Stimulated activated CD4-positive, alpha-beta T cell treated with anti-CD3 and anti-CD28 coated beads, TNF-alpha, amount 100 ng/mL, for 1 hour (primary cell): ENCODE measurements at places on chromosomes 5 and 9.

- no peak for DNase-seq
Measured at GRCh38 chr5:16049761-16050160, 129.8 kb downstream of the MARCHF11 start.

- DNase-seq, result no peak
Measured at GRCh38 chr5:16561660-16562059, 55.1 kb downstream of the RETREG1 start.

DNA sequence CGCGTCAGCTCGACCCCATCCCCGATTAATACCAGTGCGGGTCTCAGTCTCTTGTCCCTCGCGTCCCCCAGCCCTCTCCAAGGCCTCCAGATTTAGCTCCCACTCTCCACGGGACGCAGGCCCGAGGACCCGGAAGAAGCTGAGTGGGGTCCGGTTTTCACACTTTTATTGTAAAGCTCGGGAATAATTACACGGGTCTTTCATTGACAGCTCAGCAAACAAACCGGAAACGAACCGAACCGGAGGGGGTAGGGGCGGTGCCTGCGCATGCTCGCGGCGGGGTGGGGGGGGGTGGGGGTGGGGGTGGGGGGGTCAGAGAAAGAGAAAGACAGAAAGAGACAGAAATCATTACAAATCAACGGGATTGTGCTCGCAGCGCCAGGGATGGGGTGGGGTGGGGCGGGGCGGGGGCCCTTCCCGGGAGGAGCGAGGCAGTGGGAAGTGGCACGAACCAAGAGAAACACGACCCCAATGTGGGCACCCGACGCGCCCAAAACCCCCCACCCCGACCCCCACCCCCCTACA lies 27.9 kb downstream of the PCDH1 start:
- DNase-seq, result no peak

DNA sequence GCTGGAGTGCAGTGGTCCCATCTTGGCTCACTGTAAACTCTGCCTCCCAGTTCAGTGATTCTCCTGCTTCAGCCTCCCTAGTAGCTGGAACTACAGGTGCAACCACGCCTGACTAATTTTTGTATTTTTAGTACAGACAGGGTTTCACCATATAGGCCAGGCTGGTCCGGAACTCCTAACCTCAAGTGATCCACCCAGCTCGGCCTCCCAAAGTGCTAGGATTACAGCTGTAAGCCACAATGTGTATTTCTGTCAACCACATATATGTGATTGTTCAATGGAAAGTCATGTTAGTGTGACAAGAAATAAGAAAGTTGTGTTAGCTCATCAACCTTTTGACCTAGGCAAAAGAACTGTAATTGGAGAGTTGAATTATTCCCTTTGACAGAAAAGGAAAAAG lies 677.1 kb upstream of the CHD1 start:
- DNase-seq, result no peak

DNA sequence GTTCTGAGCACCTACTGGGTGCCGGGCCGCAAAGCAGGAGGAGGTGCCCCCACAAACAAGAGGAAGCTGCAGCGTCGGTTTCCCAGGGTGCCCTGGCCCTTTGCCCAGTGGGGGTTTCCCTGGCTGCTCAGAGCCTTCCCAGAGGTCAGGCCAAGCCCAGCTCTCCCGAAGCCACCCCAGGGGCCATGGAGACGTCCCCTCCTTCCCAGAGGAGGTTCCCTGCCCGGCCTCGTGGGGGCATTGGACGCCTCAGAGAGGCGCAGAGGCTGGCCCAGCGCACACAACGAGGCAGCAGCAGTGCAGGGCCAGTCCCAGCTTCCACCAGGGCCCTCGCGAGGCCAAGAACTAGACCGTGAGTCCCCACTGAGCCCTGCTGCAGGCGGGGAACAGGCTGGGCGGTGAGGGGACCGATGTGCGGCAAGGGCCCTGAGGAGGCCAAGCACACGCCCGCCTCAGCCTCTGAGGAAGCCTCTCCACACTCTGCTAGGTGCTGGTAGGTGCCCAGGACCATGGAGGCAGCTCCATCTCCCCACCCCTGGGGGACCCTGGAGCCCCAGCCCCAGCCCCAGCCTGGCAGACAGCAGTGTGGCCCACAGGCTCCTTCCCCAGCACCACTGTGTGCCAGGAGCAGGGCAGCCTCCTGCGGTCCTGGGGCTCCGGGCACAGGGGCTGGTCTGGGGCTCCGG lies 7.0 kb downstream of the DIPK1B start:
- no peak for DNase-seq

DNA sequence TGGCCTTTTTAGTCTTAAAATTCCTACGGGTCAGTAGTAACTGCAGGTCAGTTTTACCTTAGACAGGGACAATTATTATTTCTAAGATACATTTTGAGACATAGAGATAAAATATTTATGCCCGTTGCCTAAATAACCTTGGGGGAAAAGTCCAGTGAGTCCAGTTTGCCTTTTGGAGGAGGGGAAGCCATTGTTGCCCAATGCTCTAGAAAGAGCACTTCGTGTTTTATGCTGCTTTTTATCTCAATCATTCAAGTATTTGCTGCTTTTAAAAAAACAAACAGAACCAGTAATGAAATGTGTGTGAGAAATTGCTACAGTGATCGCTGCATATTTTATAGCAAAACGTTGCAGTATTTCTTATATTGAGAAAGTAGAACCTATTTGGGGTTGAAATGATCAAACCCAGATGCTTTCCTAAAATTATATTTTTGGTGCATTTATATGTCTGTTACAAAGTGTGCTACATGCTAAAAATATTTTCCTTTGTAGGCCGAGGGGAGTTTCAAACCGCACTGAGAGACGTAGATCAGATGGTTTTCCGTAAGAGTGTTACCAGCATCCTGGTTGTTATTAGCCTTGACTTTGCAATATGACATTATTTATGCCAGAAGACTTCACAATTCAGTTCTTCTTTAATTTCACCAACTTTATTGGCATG lies 266.8 kb downstream of the AOPEP start:
- DNase-seq, result no peak

- no peak for DNase-seq
Measured at GRCh38 chr5:65790371-65791163, 68.6 kb downstream of the NLN start.

- DNase-seq, result no peak
Measured at GRCh38 chr5:170336065-170336464, 38.5 kb upstream of the LCP2 start.

DNA sequence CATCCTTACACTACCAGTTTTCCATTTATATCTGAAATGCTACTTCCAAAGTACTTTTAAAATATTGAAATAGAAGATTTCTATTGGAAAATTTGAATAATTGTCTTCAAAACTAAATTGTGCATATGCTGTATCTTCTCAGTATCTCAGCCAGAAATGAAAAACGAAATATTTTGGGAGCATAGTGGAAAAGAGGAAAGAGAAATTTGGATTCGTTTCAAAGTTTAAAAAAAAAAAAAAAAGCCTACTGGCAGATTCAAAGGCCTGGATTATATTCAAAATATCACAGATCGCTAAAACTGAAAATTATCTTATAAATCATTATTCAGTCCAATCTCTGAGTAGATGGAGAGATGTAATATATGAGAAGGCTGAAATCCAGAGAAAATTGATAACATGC lies 440.7 kb downstream of the TAF11L14 start:
- no peak for DNase-seq

GRCh38 chr5:36199620-36200019 lies 42.1 kb downstream of the NADK2 start:
- no peak for DNase-seq

- no peak for DNase-seq
Measured at GRCh38 chr9:18920141-18921084, 112.6 kb downstream of the SAXO1 start.

DNA sequence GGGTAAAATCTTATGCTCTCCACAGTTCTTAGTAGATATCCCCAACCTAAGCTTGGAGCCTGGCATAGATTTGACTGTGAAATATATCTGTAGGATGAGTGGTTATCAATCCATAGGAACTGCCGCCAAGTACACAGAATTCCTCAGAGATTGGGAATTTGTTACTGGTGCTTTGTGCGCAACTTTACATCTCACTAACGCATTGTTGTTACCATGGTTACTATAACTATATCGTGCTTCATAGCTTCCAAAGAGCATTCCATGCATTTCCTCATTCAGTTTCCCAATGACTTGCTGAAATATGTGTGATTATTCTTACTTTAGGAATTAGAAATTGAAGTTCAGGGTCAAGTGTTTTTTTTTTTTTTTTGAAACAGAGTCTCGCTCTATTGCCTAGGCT lies 9.5 kb upstream of the GGTA1 start:
- DNase-seq, result no peak

- no peak for DNase-seq
Measured at GRCh38 chr5:38500573-38501260, 55.7 kb downstream of the LIFR start.

DNA sequence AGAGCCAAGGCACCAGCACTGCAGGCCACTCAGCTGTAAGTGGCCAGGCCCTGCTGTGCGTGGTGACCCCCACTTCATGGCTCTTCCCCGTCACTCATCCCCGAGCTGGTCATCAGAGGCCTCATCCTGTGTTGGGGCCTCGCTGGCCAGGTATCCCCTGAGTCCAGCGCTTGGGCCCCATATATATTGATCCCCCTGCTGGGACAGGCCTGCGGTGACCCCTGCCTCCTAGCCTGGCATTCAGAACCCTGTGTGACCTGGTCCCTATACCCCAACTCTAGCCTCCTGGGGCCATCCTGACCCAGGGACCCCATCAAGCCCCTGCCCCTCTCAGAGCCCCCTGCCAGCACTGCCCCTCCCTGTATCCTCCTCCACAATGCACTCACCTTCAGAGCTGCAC lies 12.7 kb downstream of the GBGT1 start:
- no peak for DNase-seq

DNA sequence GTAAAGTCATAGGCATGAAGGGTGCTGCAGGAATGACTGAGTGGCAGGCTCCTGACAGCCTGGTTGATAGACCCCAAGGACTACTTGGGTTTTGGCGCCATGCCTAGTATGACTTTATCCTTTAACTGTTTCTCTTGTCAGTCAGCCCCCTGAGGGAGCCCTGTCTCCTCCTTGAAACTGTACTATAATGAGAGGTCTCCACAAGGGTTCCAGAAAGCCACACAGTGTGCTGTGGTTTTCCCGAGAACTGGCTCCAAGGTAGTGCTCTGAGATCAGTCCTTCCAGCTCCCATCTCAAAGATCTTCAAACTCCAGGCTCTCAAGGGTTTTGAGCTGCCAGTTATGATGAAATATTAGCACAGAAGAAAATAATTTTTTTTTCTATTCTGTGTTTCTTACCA lies 26.7 kb upstream of the TNC start:
- no peak for DNase-seq

DNA sequence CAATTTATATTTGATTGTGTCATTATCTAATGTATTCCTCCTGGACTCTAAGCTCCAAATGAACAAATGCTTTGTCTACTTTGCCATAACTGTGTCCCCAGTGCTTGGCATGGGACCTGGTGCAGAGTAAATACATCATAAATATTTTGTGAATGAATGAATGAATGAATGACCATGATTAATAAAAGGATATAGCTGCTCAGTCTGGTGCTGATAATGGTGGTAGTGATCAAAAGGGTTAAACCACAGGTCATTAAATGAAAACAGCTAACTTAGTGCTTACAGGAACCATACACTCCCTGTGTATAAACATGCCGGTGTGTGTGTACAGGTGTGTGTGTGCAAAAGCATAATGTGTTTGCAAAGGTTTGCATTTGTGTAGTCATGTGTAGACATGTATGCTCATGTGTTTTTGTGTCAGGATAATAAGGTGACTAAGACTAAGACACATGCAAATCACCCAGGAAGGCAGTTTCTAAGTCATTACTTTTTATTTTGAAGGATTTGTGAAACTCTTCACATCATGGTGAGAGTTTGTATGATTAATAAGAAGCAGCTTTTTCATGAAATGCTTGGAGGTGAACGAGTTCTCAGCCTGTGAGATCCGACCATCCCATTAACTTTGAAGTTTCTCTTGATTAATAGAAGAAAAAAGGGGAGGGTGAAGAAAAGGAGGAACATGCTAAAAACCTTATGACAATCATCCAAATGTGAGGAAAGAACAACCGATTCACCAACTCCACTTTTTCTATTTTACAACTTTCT lies 24.6 kb downstream of the SPARC start:
- DNase-seq, result no peak

DNA sequence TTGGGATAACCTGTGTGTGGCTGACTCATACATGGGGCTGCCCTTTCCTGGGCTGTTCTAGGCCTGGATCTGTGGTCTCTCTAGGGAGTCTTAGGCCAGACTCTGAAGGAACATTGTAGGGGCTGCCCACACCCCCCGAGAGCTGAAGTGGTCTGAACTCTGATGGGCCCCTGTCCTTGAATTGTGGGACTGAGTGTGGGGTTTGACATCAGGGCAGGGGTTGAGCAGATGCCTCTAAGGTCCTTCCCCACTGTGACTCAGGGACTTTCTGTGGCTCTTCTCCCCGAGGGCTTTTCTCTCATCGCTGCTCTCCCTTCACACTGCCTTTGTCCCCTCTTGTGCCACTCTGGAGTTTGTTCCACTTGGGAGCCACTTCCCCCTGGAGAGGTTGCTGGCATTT lies 215.0 kb downstream of the MELK start:
- no peak for DNase-seq

- DNase-seq, result no peak
Measured at GRCh38 chr5:11724940-11725339, 179.3 kb downstream of the CTNND2 start.

GRCh38 chr5:98770911-98771322 lies 2.5 kb upstream of the RGMB start:
- DNase-seq, result no peak

DNA sequence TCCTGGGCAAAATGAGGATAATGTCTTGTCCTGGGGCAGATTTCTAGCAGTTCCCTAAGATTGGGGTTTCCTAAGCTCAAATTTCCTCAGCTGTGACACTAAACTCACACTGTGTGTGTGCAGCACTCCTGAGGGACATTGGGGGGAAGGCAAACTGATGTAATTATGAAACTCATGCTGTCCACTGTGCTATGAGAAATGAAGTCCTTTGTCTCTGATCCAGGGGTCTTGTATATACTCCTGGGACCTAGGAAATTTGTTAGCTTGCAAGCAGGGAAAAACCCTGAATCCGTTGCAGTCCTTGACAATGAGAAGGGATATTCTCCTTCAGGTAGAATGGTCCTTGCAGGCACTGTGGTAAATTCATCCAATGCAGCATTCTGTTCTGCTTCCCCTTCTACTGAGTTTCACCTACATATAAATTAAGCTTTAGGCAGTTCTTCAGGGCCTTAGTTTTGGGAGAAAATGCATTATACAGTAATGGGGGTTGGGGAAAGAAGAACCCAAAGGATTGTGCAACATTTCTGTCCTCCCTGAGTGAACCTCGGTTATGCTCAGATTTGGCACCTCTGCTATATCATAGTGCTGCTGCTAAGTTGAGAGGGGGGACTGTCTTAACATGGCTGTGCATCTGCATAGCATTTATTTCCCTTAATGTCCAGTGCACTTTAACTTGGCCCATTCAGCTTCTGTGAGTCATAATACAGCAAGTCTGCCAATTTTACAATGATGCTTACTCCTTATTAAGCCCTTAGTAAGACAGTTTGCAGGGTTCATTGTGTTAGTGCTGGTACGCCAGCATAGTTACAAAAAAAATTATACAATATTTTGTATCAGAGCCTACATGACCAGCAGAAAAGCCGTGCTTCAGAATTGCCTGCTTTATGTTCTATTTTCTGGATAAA lies 80.2 kb downstream of the PJA2 start:
- DNase-seq, result no peak
